BJ (cell line): ENCODE measurements at places on chromosomes 3 and 15.

DNA sequence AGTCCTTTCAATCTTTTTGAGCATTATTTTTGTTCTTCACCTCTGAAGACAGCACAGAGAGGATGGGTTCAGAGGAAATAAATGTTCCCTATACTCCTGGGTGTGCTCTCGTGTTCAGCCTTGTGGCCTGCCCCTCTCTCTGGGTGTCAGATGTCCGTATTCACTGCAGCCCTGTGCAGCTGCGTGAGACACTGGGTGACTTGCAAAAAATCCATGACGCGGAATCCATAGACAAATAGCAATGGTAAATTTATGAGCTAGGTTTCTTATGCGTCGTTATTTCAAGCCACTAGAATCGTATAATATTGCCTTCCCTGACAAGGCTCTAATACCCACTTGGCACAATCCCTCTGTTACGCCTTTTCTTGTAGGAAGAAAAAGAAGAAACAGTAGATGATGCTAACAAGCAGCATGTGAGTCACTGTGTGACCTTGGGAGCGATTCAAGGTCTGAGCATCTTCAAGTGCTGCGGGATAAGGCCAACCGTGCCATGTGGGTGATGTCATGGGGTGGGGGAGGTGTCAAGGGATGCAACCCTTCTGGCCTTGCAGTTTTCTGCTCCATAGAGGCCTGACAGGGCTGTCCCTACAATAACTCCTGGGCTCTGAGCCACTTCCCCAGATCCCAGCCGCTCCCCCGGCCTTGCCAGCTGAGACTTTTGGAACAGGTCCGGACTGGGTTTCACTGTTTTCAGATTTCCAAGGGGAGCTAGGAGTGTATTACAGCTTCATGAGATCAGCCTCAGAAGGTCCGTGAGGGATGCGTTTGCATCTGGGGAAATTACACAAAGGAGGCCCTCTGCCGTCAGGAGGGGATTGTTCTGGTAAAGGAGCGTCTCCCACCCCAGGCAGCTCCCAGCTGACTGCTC is 47.6 kb upstream of the POMGNT2 start:
- no peak for DNase-seq

- no peak for DNase-seq
These were observed 154.1 kb upstream of the GPR149 start for GRCh38 chr3:154584041-154584440.

GRCh38 chr3:171563298-171563697 is 103.1 kb upstream of the TNIK start:
- DNase-seq = no peak

- DNase-seq = no peak
These were observed 43.8 kb upstream of the TLE3 start for GRCh38 chr15:70141376-70142071.

DNA sequence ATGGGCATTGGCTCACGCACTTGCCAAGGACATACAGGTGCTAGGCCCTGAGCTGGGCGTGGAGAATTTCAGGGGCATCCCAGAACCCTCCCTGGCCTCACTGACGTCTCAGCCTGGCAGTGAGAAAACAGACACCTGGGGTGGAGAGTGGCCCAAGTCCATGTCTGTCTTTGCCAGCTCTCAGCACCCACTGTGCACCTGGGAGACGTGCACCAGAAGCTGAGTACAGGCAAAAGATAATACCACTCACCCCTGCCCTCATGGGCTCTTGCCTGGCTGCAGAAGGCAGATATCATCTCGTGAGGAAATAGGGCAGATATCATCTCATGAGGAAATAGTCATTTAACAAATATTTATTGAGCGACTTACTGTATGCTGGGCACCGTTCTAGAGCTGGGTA is 8.0 kb downstream of the LOXL1 start:
- DNase-seq = no peak

DNA sequence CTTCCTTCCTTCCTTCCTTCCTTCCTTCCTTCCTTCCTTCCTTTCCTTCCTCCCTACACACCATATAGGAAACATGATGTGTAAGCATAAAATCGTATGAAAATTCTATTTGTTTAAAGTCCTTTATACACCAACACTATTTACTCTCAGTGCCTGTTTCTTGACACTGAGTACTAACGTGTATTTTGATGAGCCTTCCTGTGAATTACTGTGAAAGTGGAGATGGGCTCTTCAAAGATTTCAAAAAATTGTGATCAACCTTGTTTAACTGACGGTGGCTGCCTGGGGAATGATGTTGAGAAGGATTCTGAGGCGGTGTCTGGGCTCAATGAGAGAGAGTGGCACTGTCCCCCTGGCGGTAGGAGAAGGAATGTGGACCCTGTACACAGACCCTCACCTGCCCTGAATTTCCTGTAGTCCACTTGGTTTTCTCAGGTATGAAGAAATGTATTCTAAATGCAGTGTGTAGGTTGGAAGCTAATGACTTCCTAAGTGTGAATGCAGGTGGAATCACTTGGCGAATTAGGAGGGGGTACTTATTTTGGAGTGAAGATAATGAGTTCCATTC is 237.9 kb downstream of the GAP43 start:
- no peak for DNase-seq

DNA sequence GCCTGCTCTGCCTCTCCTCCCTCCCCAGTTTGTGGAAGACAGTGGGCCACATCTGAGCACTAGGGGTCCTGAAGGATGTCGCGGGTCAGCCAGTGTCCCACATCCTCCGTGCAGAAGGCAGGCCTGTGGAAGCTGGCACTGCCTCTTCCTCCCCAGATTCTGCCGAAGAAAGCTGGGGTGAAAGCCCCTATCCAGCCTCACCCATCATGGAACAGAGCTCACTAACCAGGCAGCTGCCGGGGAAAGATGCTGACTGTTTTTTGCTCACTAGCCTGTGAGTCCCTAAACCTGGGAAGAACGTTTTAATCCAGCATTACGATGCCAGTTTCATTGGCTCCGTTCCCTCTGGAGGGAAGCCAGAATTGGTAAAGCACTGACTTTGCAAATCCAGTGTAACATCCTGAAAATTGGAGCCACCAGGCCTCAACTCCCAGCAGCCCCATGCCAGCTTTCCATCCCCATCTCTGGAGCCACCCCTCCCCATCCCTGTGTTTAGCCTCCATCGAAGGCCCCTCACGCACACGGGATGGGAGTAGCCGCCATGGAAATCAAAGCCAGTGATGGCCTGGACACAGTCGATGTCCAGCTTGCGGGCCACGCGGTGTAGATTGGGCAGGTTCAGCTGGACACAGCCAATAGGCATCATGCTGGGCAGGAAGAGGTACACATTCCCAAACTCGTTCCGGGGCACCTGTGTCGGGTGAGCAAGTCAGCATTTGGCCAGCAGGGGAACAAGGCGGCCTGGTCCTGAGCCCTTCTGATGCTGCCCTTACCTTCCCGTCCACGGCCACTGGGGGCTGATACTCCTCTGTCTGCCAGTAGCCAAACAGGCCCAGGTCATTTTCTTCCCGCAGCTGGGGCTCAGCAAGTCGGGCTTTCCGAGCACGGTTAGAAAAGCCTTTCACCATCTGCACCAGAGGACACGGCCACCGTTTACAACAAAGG is 23.5 kb downstream of the TMEM43 start:
- no peak for DNase-seq

- DNase-seq = no peak
These were observed 192.9 kb upstream of the CADPS start for GRCh38 chr3:63067999-63068645.
